ENCODE measurements at places on chromosomes 3 and 15. TPM values are rescaled to one million over a fixed set of nuclear protein-coding genes. Genes with fewer than 3 reads are reported as not detected.

Gene HDC
- total RNA-seq: not detected

Gene LYZL4
- total RNA-seq: not detected

Gene INSYN1
- 0.52 TPM for total RNA-seq

Gene IL17RB
- not detected for total RNA-seq

Gene RTP3
- not detected for total RNA-seq

Gene FBXO40
- total RNA-seq: not detected

Gene NPAP1
- total RNA-seq: not detected

Gene C3orf18
- total RNA-seq: 7.4 TPM

Gene SLCO2A1
- 2.3 TPM for total RNA-seq

Gene MNS1
- total RNA-seq: 4.1 TPM

Gene LPCAT4
- 8.8 TPM for total RNA-seq

Gene DUOX1
- not detected for total RNA-seq

Gene P2RY12
- total RNA-seq: not detected

Gene TRH
- total RNA-seq: not detected

Gene FEZF2
- total RNA-seq: not detected

Gene AVEN
- total RNA-seq: 6.8 TPM

Gene GOLGA8B
- 32.7 TPM for total RNA-seq

Gene JMJD7
- 4.4 TPM for total RNA-seq

Gene AMT
- 3.0 TPM for total RNA-seq

Gene PLSCR2
- not detected for total RNA-seq

Gene IREB2
- total RNA-seq: 12.7 TPM

Gene SI
- not detected for total RNA-seq

Gene GASK1A
- 1.1 TPM for total RNA-seq

Gene CADPS
- total RNA-seq: 1.9 TPM

Gene PAK6
- not detected for total RNA-seq

Gene UCN2
- total RNA-seq: 3.1 TPM

Gene SKOR1
- total RNA-seq: 0.13 TPM

Gene BSN
- 0.08 TPM for total RNA-seq

Gene LOXL1
- total RNA-seq: 63.7 TPM

Gene CDHR4
- total RNA-seq: not detected

Gene NOX5
- 0.39 TPM for total RNA-seq

Gene PRKCI
- 34.9 TPM for total RNA-seq

Gene LDHAL6B
- total RNA-seq: not detected

Gene FGF12
- 2.9 TPM for total RNA-seq

Gene CAND2
- 5.0 TPM for total RNA-seq

Gene PSTPIP1
- 1.4 TPM for total RNA-seq

Gene TNFSF10
- total RNA-seq: 2.7 TPM

Gene BCHE
- 28.6 TPM for total RNA-seq

Gene TCF12
- total RNA-seq: 160 TPM

Gene COLQ
- not detected for total RNA-seq

Gene ARHGEF26
- total RNA-seq: 4.6 TPM

Gene DZIP3
- 11.3 TPM for total RNA-seq

Gene C3orf49
- not detected for total RNA-seq

Gene CAMKV
- not detected for total RNA-seq

Gene LMAN1L
- not detected for total RNA-seq

Gene RYR3
- not detected for total RNA-seq

Gene BFSP2
- total RNA-seq: not detected

Gene AGBL1
- total RNA-seq: not detected

Gene INKA1
- 7.6 TPM for total RNA-seq

Gene TUSC2
- total RNA-seq: 17.6 TPM

Measured in epithelial cell of alveolus of lung (primary cell).